Muscle of leg (tissue), 16 donors: ENCODE measurements at places on chromosomes 11 and 22.

GRCh38 chr11:4926608-4927007 is 2.5 kb upstream of the OR51G1 start:
- H3K4me3 ChIP-seq = no peak overlapping the region
- H3K36me3 ChIP-seq = no peaks in the 10 kb centered on the region
- no peaks in the 10 kb centered on the region for H3K4me1 ChIP-seq
- H3K27ac ChIP-seq = no peak overlapping the region
- DNase-seq = no peak

GRCh38 chr22:26109686-26110315 is 59.5 kb upstream of the SEZ6L start:
- DNase-seq = no peak
- no peaks in the 10 kb centered on the region for H3K36me3 ChIP-seq
- H3K27me3 ChIP-seq = no peaks in the 10 kb centered on the region

DNA sequence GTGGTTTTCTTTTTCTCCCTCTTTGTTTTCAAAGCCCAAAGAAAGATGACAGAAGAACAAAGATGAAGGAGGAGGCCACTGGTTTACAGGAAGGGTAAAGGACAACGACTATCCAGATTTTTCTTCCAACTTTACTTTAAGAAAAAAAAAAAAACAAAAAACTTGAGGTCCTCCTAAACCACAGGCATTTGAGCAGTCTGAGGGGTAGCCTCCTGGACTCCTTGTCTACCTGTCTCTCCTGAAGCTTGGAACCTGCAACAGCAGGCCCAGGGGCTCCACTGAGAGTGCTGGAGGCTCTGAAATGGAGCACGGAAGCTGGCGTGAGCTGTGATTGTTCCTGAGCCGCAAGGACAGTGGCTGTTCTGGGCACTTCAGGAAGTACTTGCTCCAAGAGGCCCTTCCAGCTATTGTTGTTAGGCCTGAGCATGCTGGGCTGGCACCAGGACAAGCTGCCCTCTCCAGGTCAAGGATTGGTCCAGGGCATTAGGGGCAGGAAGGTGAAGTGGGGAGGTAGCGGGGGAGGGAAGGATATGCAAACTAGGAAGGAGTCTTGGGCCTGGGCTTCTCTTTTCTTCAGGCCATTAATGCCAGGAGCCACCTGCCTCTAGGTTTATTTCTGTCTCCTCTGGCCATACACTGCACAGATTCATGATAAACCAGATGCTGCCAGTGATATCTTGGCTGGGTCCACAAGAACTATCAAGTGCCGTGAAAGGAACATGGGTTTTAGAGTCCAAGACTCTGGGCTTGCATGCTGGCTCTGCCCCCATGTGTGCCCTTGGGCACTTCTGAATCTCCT is 147.3 kb downstream of the CCDC34 start:
- peaks cover 61% of the 10 kb centered on the region for H3K4me1 ChIP-seq
- H3K27ac ChIP-seq = peak overlapping the region; percentile 94
- H3K4me3 ChIP-seq = no peak overlapping the region
- H3K27me3 ChIP-seq = no peaks in the 10 kb centered on the region

GRCh38 chr22:35684270-35684700 is 33.4 kb upstream of the APOL5 start:
- peak; percentile 83 for DNase-seq
- no peaks in the 10 kb centered on the region for H3K36me3 ChIP-seq
- H3K27ac ChIP-seq = no peak overlapping the region
- no peaks in the 10 kb centered on the region for H3K4me1 ChIP-seq

DNA sequence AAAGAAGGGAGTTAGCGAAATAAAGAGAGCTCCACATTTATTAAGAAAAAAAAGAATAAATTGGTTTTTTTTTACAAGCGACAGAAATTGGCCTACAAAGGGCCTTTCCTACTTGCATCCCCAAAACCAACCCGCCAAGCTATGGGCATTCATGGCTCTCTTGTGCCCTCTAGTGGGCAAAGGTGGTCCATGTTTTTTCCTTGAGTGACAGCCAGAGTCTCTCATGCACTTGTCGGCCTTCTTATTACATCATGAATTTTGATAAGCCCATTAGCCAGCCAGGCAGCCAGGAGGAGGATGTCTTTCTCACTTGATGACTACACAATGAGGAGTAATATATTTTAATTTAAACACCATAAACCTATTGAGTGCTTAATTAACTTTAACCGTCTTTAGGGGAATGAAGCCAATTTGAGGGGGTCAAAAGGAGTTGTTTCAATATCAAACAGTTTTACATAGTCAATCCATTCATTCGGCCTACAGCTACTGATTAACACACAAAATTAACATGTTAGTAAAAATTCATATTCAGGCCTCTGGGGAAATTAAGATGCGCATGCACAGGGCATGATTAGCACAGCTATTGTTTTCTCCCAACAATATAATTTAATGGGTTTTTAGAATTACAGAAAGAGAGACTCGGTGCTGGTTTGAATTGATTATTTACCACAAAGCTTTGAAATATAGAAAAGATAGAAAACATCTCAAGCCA is 85.5 kb downstream of the RCN1 start:
- H3K27me3 ChIP-seq = peaks cover 3% of the 10 kb centered on the region
- H3K4me1 ChIP-seq = peaks cover 8% of the 10 kb centered on the region
- no peaks in the 10 kb centered on the region for H3K36me3 ChIP-seq
- peak; percentile 88 for DNase-seq

GRCh38 chr11:7968686-7969085 is 3.4 kb upstream of the NLRP10 start:
- no peak for DNase-seq
- no peaks in the 10 kb centered on the region for H3K4me1 ChIP-seq
- H3K27ac ChIP-seq = no peak overlapping the region
- no peak overlapping the region for H3K4me3 ChIP-seq
- H3K36me3 ChIP-seq = no peaks in the 10 kb centered on the region

GRCh38 chr11:19929147-19929546 is 216.5 kb downstream of the NAV2 start:
- H3K27ac ChIP-seq = no peak overlapping the region
- no peak overlapping the region for H3K4me3 ChIP-seq
- peaks cover 34% of the 10 kb centered on the region for H3K4me1 ChIP-seq
- peaks cover 11% of the 10 kb centered on the region for H3K36me3 ChIP-seq
- no peaks in the 10 kb centered on the region for H3K27me3 ChIP-seq

DNA sequence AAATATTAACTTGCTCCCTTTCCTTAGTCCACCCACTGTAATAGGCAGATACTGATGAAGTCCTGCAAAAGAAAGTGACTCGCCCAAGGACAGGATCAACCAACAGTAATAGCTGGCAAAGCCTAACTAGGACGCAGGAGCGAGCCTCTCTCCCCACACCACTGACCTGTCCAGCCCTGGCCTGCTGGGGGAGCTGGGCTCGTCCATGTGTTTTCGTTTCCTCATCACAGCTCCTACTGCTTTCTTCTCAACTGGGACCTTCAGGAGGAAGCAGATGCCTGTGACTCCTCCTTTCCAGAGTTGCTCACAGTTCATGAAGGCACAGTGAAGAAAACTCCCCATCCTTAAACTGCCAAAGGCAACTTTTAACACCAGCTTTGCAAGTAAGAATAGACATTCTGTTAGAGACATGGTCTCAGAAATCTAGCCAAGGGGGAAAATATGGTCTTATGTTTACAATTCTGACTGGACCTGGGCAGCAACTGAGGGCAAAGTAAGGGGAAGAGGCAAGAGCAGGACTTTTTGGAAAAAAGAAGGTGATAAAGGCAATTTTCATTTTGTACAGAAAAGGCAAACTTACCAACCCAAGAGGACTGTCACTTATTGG is 11.6 kb upstream of the GPHA2 start:
- H3K4me1 ChIP-seq = no peaks in the 10 kb centered on the region
- DNase-seq = no peak
- no peak overlapping the region for H3K27ac ChIP-seq
- no peaks in the 10 kb centered on the region for H3K36me3 ChIP-seq
- peaks cover 2% of the 10 kb centered on the region for H3K27me3 ChIP-seq

- DNase-seq = no peak
- no peak overlapping the region for H3K4me3 ChIP-seq
- H3K27me3 ChIP-seq = no peaks in the 10 kb centered on the region
- peaks cover 22% of the 10 kb centered on the region for H3K36me3 ChIP-seq
- no peak overlapping the region for H3K27ac ChIP-seq
These were observed 11.5 kb downstream of the TSKU start for GRCh38 chr11:76794371-76795289.

GRCh38 chr11:34439610-34440198 is 970 bp downstream of the CAT start:
- DNase-seq = no peak
- peaks cover 5% of the 10 kb centered on the region for H3K36me3 ChIP-seq
- peak overlapping the region; percentile 71 for H3K4me3 ChIP-seq
- H3K27ac ChIP-seq = peak overlapping the region; percentile 92
- H3K27me3 ChIP-seq = no peaks in the 10 kb centered on the region
- H3K4me1 ChIP-seq = peaks cover 9% of the 10 kb centered on the region

DNA sequence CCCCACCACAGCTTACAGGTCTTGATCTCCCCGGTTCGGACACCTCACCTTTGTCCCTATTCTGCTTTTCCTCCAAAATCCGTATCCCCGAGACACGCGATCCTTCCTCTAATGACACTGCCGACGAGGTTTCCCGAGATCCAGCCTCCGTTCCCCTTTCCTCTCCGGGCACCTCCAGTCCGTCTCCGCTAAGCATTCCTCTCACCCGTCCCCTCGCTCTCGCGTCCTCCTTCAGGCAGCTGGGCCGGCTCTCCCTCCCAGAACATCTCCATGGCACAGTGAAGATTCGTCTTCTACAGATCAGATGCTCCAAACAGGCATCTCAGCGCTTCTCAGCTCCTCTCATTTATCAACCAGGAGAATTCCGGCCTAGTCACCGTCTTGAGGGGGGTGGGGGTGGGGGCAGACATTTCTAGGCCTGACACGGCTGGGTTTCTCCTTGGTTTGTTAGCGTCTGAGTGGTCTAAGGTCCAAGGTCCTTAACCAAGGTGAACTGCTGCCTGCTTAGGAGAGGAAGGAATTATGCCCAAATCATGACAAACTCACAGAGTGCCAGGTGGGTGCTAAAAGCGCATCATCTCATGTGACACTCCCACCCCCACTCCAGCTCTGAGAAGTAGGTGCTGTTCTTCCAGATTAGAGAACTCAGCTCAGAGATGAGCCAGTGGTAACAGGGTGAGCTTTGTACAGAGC is at the start of gene SPTBN2:
Gene SPTBN2 (minus strand): TSS at position 524 of the 693 bp plus-strand sequence. CDS start 7,976 bp downstream, outside the sequence.
- H3K27ac ChIP-seq = no peak within 1 kb of the TSS
- no peaks in the 10 kb centered on the region for H3K36me3 ChIP-seq
- H3K4me3 ChIP-seq = peak within 1 kb of the TSS; percentile 41
- peak; percentile 14 for DNase-seq
- peaks cover 50% of the 10 kb centered on the region for H3K27me3 ChIP-seq

GRCh38 chr11:71250523-71251150 is 1.7 kb downstream of the SHANK2 start:
- H3K27me3 ChIP-seq = peaks cover 74% of the 10 kb centered on the region
- H3K4me3 ChIP-seq = no peak overlapping the region
- H3K36me3 ChIP-seq = no peaks in the 10 kb centered on the region
- no peak for DNase-seq
- no peak overlapping the region for H3K27ac ChIP-seq

DNA sequence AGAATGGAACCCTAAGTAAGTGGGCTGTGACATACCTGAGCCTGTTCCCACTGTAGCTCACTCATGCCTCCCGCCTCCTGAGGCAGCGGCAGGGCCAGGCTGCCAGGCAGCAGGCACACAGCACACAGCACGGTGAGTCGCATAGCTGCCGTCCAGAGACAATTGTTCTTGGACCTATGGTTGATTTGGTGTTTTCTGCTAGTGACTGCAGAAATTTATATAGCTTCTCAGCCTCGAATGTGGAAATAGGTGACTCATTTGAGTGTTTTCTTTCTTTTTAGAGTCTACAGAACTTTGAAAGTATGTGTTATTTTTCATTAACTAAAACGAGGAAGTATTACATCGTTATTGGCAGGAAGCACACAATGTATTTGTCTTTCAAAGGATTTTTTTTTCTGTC is at the start of gene MMP7:
Gene MMP7 (minus strand): TSS at position 190 of the 400 bp plus-strand sequence. CDS start 47 bp downstream, at position 143.
- no peaks in the 10 kb centered on the region for H3K27me3 ChIP-seq
- H3K27ac ChIP-seq = no peak within 1 kb of the TSS
- no peaks in the 10 kb centered on the region for H3K36me3 ChIP-seq
- DNase-seq = no peak
- no peaks in the 10 kb centered on the region for H3K4me1 ChIP-seq
- no peak within 1 kb of the TSS for H3K4me3 ChIP-seq

DNA sequence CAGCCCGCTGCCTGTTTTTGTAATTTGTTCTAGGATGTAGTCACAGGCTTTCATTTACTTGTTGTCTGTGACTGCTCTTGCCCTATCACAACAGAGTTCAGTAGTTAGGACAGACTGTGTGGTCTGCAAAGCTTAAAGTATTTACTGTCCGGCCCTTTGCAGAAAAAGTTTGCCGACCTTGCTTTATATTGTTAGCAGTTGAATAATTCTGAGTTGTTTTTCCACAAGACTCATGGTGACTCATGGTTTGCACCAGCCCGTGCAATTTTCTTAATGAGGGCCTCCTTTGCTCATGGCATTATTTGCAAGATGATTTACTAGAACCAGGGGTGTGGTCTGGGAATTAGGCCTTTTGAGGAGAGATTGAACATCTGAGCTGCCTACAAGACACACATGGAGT is 110.6 kb downstream of the SCN3B start:
- no peaks in the 10 kb centered on the region for H3K36me3 ChIP-seq
- H3K4me3 ChIP-seq = no peak overlapping the region
- no peak overlapping the region for H3K27ac ChIP-seq
- DNase-seq = no peak
- no peaks in the 10 kb centered on the region for H3K4me1 ChIP-seq
- H3K27me3 ChIP-seq = no peaks in the 10 kb centered on the region

GRCh38 chr11:111977146-111978027 is 40.2 kb downstream of the DIXDC1 start:
- peaks cover 22% of the 10 kb centered on the region for H3K4me1 ChIP-seq
- H3K4me3 ChIP-seq = peak overlapping the region; percentile 60
- peak; percentile 61 for DNase-seq
- H3K36me3 ChIP-seq = peaks cover 28% of the 10 kb centered on the region

DNA sequence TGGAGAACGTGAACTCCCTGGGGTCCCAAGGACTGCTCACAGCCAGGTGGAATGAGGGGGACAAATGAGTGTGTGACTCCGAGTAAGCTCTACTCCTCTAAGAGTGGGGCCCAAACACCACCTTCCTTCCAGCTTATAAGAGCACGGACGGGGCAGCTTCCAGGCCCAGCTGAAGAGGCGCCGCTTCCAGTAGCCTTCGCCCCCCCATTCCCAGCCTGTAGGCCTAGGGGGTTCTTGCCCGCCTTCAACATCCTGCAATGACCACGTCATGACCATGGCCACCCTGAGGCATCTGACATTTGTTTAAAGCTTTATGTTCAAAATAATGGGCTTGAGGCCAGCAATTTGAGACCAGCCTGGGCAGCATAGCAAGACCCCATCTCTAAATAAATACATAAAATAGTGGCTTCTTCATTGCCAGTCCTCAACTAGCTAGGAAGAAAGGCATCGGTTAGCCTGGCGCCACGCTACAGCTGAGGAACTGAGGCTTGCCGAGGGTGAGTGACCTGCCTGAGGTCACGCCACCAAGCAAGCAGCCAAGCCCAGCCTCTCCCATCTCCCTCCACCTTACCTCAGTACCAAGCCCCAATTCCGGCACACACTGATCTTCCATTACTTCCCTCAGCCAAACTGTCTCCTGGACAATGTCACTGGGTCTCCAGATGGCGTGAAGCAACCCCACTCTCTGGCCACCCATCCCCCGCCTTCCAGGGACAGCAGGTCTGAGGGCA is 7.8 kb upstream of the TNFRSF13C start:
- H3K27me3 ChIP-seq = no peaks in the 10 kb centered on the region
- H3K27ac ChIP-seq = no peak overlapping the region
- H3K36me3 ChIP-seq = peaks cover 3% of the 10 kb centered on the region
- no peak overlapping the region for H3K4me3 ChIP-seq

- H3K36me3 ChIP-seq = no peaks in the 10 kb centered on the region
- no peak for DNase-seq
- H3K4me3 ChIP-seq = no peak overlapping the region
- H3K27me3 ChIP-seq = no peaks in the 10 kb centered on the region
These were observed 36.2 kb downstream of the LMO1 start for GRCh38 chr11:8227156-8228152.
